ENCODE measurements at places on chromosomes 1 and 21. TPM values are rescaled to one million over a fixed set of nuclear protein-coding genes. Genes with fewer than 3 reads are reported as not detected.
A peak's percentile ranks its signal among the peaks of the same experiment; 100 is the strongest.

DNA sequence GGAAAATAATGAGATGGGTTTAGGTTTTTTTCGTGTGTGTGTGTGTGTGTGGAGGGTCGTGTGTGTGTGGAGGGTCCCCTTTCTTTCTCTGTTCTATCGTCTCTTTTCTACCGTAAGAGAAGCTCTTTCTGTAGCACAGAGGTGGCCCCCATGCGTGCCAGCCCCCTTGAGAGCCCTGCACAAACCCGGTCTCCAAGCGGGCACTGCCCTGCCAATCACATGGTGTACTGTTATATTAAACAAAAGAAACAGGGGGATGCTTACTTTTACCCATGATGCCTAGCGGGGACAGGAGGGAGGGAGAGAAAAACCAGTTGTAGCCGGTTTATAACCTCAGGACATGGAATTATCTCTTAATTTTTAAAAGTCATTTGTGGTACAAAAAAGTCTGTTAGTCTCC lies 41.0 kb downstream of the GATAD2B start:
- peak overlapping the region; percentile 62 for H3K27ac ChIP-seq
- H3K36me3 ChIP-seq, result no peaks in the 10 kb centered on the region
- H3K27me3 ChIP-seq, result no peaks in the 10 kb centered on the region
- H3K4me3 ChIP-seq, result peak overlapping the region; percentile 41
- H3K4me1 ChIP-seq, result peaks cover 18% of the 10 kb centered on the region

DNA sequence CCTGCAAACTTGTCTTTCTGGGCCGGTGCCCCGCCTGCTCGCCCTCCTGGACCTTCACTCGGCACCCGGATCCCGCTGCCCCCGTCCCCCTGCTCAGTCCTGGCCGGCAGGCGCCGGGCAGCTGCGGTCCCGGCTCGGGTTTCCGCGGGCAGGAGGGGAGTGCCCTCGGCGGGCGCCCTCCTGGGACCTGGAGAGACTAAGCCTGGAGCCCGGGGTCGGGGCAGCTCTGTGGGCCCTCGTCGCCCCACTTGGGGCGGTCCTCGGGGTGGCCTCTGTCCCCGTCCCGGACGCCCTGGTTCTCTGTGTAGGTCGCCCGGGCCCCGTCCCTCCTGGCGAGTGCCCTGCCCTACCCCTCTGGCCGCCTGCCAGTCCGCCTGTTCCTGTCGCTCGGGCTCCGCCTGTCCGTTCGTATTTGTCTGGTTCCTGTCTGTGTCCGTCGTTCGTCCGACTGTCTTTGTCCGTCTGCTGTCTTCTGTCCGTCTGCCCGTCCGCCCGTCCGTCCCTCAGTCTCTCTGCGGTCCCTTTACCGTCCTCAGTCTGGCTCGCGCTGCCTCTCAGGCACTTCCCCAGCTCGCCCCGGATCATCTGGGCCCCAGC lies 490 bp downstream of the SERINC2 start:
- no peaks in the 10 kb centered on the region for H3K36me3 ChIP-seq
- peaks cover 14% of the 10 kb centered on the region for H3K27me3 ChIP-seq
- no peak for DNase-seq
- peak overlapping the region; percentile 76 for H3K4me3 ChIP-seq
- peaks cover 14% of the 10 kb centered on the region for H3K4me1 ChIP-seq

DNA sequence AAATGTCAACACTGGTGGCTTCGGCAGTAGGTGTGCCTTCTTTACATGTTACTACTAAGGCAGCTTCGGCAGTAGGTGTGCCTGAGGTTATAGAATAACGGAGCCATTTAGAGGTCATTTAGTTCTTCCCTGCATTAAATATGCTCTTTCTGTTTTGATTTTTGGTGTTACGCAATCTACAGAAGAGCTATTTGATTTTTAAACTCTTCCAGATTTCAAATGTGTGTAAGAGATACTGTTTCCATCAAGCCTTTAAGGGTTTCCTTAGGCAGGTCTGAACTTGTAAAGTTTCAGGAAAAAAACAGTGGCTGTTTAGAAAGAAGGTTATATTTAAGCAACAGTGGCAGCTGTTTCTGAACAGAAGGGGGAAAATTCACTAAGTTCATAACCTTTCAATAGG lies 54.8 kb downstream of the PIK3R3 start:
- H3K4me3 ChIP-seq, result no peak overlapping the region
- no peak overlapping the region for H3K27ac ChIP-seq
- H3K36me3 ChIP-seq, result no peaks in the 10 kb centered on the region
- no peaks in the 10 kb centered on the region for H3K27me3 ChIP-seq

- no peak overlapping the region for H3K27ac ChIP-seq
- no peak for DNase-seq
- no peak overlapping the region for H3K4me3 ChIP-seq
- peaks cover 2% of the 10 kb centered on the region for H3K4me1 ChIP-seq
These were observed 296.1 kb upstream of the SGIP1 start for GRCh38 chr1:66237722-66238479.

- H3K27ac ChIP-seq, result no peak overlapping the region
- peak overlapping the region; percentile 39 for H3K4me3 ChIP-seq
- no peaks in the 10 kb centered on the region for H3K36me3 ChIP-seq
- no peak for DNase-seq
- H3K27me3 ChIP-seq, result peaks cover 3% of the 10 kb centered on the region
- peaks cover 71% of the 10 kb centered on the region for H3K4me1 ChIP-seq
These were observed 704 bp upstream of the CRABP2 start for GRCh38 chr1:156705918-156706656.

DNA sequence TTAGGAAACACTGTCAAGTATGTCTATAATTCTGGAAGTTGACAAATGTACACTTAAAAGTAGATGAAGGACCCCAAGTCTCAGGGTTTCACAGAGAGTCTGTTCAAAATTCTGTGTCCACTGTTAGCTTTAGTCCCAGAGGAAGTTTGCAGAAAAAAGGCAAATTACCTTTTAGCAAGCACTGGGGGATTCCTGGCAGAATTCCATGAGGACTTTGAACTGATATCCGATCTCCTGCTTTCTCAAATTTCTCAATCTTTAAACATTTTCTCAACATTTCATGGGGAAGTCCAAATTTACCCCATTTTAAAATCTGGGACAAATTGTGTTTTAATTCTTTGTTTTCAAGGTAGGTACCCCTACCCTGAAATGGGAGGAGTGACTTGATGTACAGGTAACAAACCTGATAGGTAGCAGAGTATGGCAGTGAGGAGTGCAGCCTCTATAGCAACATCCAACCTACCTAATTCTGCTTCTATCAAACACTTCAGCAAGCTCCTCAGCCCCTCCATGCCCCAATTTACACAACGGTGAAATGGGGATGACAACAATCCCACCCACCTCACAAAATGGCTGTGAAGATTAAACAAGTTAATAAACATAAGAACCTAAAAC lies 344.9 kb downstream of the OMA1 start:
- no peak for DNase-seq
- no peaks in the 10 kb centered on the region for H3K4me1 ChIP-seq
- no peaks in the 10 kb centered on the region for H3K36me3 ChIP-seq
- no peaks in the 10 kb centered on the region for H3K27me3 ChIP-seq
- no peak overlapping the region for H3K27ac ChIP-seq

- no peak for DNase-seq
- no peaks in the 10 kb centered on the region for H3K27me3 ChIP-seq
- no peak overlapping the region for H3K27ac ChIP-seq
- H3K4me3 ChIP-seq, result no peak overlapping the region
- no peaks in the 10 kb centered on the region for H3K4me1 ChIP-seq
- no peaks in the 10 kb centered on the region for H3K36me3 ChIP-seq
These were observed 4.8 kb upstream of the ACKR1 start for GRCh38 chr1:159199901-159200300.

GRCh38 chr1:221791846-221792245 lies 50.0 kb upstream of the DUSP10 start:
- peaks cover 11% of the 10 kb centered on the region for H3K4me1 ChIP-seq
- H3K27ac ChIP-seq, result no peak overlapping the region
- no peak overlapping the region for H3K4me3 ChIP-seq
- H3K36me3 ChIP-seq, result no peaks in the 10 kb centered on the region

DNA sequence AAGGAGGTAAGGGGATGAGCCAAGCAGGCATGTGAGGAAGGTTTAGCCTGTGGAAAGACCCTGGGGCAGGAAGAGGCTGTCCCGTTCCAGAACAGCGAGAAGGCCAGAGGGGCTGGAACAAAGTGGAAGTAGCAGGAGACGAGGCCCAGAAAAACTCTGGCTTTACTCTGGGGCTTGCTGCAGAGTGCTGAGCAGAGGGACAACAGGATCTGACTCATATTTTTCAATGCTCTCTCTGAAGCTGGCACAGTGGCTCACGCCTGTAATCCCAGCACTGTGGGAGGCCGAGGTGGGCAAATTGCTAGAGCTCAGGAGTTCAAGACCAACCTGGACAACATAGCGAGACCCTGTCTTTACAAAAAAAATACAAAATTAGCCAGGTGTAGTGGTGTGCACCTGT lies 52.4 kb upstream of the PAX7 start:
- no peaks in the 10 kb centered on the region for H3K36me3 ChIP-seq
- DNase-seq, result no peak
- H3K4me3 ChIP-seq, result no peak overlapping the region
- H3K27ac ChIP-seq, result no peak overlapping the region
- H3K4me1 ChIP-seq, result no peaks in the 10 kb centered on the region

DNA sequence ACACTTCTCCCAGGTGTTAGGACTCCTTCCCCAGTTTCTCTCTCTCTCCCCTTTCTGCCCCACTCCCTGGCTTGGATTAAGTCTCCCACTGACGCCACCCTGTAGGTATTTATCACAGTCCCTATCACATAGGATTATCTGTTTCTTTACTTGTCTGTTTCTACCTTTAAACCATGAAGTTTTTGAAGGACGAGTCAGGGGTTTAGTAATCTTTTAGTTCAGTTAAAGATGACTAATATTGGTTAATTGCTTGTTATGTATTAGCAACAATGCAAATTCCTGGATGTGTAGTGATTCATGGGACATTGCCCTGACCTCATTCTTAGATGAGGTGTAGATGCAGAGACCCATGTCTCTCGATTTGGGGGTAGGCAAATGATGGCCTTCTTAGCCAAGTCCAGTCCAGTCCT lies 6.4 kb downstream of the LAMC1 start:
- peak; percentile 86 for DNase-seq
- H3K4me3 ChIP-seq, result no peak overlapping the region
- H3K27ac ChIP-seq, result peak overlapping the region; percentile 86
- H3K36me3 ChIP-seq, result peaks cover 5% of the 10 kb centered on the region

Gene OR10Z1
- total RNA-seq, result not detected

Gene LRP8
- total RNA-seq, result 12.8 TPM

Gene MPL
- total RNA-seq, result not detected

Gene GCSAML
- 0.14 TPM for total RNA-seq

Gene C2CD4D
- 0.22 TPM for total RNA-seq

Gene LCE2C
- not detected for total RNA-seq

Gene FMO1
- total RNA-seq, result not detected

Gene BRINP2
- total RNA-seq, result not detected

Gene LCE6A
- not detected for total RNA-seq

Data from astrocyte (in vitro differentiated cells and primary cell).